ENCODE measurements at places on chromosomes 13 and 19.

- no peak for DNase-seq
Observed at GRCh38 chr19:10720607-10721125, 2.8 kb downstream of the DNM2 start.

GRCh38 chr13:111577956-111578605 lies 257.6 kb downstream of the TEX29 start:
- no peak for DNase-seq

GRCh38 chr13:26133851-26134250 lies 82.0 kb upstream of the SHISA2 start:
- DNase-seq, result no peak

- DNase-seq, result no peak
Observed at GRCh38 chr13:72458701-72459100, 268.7 kb downstream of the MZT1 start.

GRCh38 chr19:42096255-42096837 lies 20.4 kb downstream of the ZNF574 start:
- DNase-seq, result no peak

GRCh38 chr19:4374498-4375163 lies 25.7 kb downstream of the SH3GL1 start:
- no peak for DNase-seq

GRCh38 chr13:113448885-113449692 lies 4.2 kb downstream of the ADPRHL1 start:
- DNase-seq, result no peak

DNA sequence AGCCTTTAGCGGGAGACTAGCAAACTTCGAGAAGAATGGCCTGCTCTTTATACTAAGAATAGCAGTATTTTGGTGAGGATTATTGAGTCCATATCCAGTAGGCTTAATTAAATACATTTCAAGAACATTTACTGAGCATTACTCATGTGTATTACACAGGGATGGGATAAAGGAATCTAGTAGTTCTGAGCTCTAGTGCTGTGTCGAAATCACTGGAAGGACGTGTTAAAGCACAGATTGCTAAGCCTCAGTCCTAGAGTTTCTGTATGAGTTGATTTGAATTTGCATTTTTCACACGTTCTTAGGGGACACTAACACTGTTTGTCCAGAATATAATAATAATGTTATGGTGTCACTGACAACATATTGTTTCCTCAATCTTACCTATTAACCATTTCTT lies 9.0 kb downstream of the ZNF302 start:
- DNase-seq, result no peak

DNA sequence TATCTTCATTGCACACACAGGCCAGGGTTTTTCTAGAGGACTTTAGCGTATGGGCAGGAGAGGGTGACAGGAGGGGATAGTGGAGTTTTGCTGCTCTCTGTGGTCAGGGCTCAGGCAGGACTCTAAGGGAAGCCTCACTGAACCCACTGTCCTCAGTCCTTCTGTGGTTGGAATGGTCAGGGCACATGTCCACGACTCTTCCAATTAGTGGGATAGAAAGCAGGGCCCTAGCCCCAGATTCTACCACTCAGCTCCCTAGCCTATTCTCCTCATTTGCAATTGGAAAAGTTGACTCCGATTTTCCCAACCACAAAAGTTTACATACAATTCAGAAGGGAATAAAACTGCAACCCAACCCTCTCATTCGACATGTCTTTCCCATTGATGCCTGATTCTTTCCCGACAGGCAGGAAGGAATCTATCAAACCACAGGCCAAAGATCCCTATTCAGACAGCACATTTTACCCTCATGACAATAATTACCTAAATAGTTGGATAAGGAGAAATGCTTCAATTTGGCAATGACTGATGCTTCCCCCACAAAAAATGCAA lies 38.2 kb downstream of the TGDS start:
- no peak for DNase-seq

DNA sequence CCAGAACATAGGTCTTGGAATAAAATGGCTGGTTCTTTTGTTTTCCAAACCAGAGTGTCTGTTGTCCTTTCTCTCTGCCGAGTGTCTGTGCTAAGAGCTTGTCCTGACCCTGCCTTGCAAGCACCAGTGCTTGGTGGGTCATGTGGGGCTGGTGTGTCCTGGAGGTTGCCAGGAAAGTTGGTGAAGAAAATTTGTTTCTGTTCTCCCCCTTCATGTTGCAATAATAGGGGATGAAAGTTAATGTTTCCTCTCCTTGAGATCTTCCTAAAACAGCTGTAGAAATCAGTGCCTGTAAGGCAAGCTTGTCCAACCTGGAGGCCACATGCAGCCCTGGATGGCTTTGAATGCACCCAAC lies 2.7 kb downstream of the HAMP start:
- no peak for DNase-seq

DNA sequence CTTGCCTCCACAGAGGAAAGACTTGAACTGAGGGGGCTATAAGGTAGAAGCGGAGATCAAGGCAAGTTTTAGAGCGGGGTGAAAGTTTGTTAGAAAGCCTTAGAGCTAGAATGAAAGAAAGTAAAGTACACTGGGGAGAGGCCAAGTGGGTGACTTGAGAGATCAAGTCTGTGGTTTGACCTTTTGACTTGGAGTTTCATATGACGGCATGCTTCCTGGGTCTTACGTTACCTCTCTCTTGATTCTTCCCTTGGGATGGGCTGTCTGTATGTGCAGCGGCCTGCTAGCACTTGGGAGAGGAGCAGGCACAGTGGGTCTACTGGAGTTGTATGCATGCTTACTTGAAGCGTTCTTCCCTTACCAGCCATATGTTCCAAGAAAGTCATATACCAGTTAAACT lies 1768.5 kb downstream of the PCDH9 start:
- no peak for DNase-seq

DNA sequence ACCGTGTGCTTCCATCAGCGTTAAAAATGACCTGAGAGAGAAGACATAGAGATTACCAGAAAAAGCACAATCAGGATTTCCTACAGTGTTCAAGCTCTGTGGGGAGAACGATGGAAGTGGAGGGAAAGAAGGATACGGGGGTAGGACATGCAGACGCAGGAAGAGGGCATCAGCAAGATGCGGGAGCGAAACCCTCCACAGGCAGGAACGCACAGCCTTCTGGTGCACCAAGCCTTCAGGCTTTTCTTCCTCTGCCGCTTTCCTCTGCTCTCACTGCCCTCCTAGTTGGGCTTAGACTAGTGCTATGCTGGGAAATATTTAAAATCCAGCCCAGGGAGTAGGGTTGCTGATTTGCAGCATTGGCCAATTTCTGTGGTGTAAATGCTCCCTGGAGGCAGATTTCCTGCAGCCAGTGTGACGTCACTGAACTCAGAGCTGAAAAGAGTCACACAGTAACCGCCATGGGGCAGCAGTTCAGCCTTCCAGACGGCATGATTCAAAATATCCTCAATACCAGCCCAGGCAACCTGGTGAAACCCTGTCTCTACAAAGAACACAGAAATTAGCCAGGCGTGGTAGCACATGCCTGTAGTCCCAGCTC lies 205.1 kb upstream of the SOX1 start:
- no peak for DNase-seq

GRCh38 chr13:29676941-29677452 lies 81.5 kb upstream of the SLC7A1 start:
- DNase-seq, result no peak

DNA sequence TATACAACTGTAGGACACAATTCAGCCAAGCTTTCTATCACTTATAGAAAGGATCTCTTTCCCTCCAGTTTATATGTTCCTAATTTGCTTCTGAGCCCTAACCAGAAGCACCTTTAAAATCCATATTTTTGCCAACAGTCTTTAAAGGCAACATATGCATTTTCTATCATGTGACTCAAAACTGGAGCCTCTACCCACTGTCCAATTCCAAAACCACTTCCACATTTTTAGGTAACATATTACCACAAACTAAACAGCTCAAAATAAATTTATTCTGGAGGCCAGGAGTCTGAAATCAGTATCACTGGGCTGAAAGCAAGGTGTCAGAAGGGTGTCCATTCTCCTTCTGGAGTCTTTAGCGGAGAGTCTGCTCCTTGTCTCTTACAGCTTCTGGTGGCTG lies 15.9 kb upstream of the EFNB2 start:
- no peak for DNase-seq

GRCh38 chr13:112761701-112762689 lies 72.2 kb downstream of the ATP11A start:
- no peak for DNase-seq

GRCh38 chr13:96252903-96253302 lies 163.0 kb downstream of the HS6ST3 start:
- no peak for DNase-seq

DNA sequence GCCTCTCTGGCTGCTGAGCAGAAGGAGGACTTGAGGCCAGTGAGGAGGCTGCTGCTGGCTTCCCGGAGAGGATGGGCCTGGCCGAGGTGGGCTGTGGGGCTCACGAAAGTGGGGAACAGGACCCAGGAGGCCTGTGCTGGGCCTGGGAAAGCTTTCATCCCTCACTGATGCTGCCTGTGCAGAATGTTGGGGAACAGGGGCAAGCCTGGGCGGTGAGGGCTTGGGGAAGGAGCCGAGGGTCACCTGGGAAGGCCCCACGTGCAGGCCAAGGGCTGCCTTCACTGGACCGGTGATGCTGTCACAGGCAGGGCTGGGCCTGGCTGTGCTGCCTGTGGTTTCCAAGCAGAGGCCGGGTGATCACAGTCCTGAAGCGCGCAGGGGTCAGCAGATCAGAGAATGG lies 9.4 kb downstream of the AP1M1 start:
- no peak for DNase-seq

- no peak for DNase-seq
Observed at GRCh38 chr13:19586904-19587634, 25.7 kb upstream of the TPTE2 start.

- DNase-seq, result no peak
Observed at GRCh38 chr13:105159841-105160240, 1375.6 kb downstream of the EFNB2 start.

DNA sequence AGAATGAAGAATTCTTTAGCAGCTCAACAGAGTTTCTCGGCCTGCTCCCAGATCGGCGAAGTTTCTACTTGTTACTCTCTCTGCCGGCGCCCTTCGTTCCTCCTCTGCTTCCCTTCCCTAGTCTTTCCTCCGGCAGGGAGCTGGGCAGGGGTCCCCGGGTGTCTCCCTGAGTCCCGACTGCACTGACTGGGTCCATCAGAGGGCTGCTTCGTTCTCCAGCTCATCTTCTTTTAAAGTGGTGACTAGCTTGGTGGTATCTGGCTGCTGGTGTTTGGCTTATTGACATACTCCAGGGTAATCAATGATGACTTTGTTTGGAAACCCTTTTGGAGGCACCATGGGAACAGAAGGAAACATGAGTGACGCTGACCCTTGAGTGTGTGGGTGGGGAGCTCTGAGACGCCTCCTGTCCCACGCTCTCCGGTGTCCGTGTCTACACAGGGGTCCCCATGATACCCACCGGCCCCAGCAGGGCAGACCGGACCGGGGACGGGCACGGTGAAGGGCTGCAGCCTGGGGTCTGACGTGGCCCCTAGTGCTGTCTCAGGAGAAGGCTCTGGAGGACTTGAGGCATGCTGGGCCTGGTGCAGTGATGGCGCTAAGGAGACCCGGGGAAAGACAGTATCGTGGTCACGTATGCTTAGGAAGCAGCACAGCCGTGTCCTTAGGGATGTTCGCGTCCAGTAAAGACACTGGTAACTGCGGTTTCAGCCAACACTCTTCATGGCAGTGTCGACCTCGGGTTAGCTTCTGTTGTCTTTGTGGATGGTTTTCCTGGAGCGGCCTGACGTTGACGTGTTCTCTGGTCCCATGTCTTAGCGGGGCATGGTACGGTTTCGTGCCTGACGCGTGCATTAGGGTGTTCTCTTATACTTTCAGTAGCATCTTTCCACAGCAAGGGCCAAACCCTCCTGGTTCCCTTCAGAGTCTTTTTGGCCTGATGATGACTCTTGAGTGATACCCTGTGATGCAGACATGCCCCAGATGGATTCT lies 23.8 kb downstream of the NAXD start:
- no peak for DNase-seq

DNA sequence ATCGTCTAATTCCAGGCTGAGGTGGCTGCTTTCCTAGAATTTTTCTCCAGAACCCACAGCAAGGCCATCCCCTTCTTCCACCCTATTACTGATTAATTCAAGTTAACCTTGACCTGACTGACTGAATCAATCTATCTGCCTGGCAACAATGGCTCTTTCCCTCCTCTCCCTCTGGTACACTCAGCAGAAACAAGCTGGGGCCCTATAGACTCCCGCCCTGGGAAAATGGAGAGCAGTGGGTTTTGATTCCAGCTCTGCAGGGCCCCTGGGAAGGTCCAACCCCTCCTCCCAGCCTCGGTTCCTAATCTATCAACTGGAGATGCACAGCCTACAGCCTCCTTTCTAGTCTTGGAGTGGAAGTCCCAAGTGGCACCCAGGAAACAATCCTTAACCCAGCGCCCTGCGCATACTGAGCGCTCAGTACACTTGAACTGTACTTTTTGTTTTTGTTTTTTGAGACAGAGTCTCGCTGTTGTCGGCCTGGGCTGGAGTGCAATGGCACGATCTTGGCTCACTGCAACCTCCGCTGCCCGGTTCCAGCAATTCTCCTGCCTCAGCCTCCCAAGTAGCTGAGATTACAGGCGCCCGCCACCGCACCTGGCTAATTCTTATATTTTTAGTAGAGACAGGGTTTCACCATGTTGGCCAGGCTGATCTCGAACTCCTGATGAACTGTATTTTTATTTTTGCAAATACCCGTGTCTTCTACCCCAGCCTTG lies 5.2 kb upstream of the C3 start:
- DNase-seq, result no peak

GRCh38 chr13:30147421-30147820 lies 159.9 kb downstream of the KATNAL1 start:
- no peak for DNase-seq

DNA sequence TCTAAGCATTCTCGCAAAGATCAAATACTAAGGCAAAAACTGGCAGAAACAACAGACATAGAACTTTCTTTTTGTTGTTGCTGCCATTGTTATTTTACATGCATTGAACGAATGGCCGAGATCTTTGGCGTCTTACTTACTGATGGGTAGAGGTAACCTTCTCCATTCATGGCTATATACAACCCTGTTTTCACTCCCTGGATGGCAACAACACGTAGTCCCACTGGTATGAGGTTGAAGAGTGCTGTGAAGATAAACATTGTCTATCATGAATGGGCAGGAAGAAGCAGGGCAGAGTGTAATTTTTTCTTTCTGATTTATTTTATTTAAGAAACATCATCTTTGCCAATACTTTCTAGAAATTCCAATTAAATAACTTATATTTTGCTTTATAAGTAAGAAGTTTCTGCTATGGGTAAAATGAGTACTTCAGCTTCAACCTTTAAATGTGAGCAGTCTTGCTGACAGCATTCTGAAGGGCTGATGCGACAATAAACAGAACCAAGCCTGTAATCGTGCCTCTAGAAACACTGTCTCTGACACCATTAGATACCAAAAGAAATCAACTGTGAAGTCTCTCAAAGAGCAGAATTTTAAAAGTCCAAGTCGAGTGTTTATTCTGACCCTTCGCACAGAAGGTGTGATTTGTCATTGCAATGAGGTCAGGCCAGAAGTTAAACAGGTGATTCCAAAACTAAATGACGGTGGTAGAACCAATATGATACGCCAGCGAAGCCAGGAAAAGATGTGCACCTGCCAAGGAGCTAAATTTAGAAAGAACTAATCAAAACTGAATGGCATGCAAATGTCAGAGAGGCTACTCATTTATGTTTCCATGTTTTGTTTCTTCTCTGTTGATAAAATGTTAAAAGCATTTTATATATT lies 416.4 kb downstream of the ITGBL1 start:
- no peak for DNase-seq
